ENCODE measurements at places on chromosomes 6 and 20.

- no peak for DNase-seq
These were observed 10.3 kb upstream of the BLCAP start for GRCh38 chr20:37538003-37538402.

GRCh38 chr20:8213270-8213669 lies 81.2 kb downstream of the PLCB1 start:
- no peak for DNase-seq

- peak; percentile 32 for DNase-seq
These were observed 19.6 kb downstream of the MYLIP start for GRCh38 chr6:16148498-16148897.

DNA sequence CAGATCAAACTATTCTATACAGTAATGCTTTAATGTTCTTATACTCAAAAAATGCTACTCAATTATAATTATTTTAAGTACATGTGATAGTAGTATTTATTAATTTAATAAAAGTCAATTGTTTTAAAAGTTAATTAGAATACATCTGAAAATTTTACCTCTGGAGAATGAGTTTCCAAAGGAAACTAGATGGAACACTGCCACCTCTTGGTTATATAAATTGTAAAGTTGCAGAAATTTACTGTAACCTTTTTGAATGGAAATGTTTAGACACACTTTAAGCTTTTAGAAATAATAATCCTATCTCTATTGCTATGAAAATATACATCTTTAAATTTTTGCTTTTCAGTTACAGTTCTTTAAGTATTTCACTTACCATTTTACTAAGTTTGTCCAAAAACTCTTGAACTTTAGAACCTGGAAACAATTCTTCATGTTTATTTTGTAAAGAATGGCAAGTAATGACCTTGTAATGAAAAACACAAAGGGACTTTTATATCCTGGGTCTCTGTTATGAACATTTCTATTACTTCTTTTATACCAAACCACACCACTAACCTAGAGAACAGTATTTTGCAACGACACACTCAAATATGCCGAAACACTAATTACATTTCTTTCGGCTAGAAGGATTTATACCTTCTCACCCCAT lies 10.9 kb upstream of the BMP5 start:
- DNase-seq: no peak

GRCh38 chr6:125888989-125889656 lies 67.4 kb upstream of the HINT3 start:
- peak; percentile 31 for DNase-seq

All from endothelial cell (in vitro differentiated cells).